ENCODE measurements at places on chromosomes 3 and 15. TPM values are rescaled to one million over a fixed set of nuclear protein-coding genes. Genes with fewer than 3 reads are reported as not detected.

VEPH1 gene
- total RNA-seq = not detected

DAPK2 gene
- total RNA-seq = 3.3 TPM

PRR20G gene
- not detected for total RNA-seq

ACKR2 gene
- 1.00 TPM for total RNA-seq

SNRPN gene
- total RNA-seq = 51.0 TPM

SSUH2 gene
- 0.27 TPM for total RNA-seq

CX3CR1 gene
- total RNA-seq = 2.1 TPM

PLA2G4E gene
- total RNA-seq = not detected

NRROS gene
- total RNA-seq = 87.2 TPM

CADPS gene
- not detected for total RNA-seq

AGBL1 gene
- not detected for total RNA-seq

LMCD1 gene
- total RNA-seq = 1.1 TPM

GOLGA6C gene
- not detected for total RNA-seq

POC1A gene
- total RNA-seq = 28.4 TPM

CACNA2D2 gene
- total RNA-seq = 0.41 TPM

RFTN1 gene
- total RNA-seq = 60.2 TPM

SLC12A1 gene
- total RNA-seq = not detected

ZBBX gene
- total RNA-seq = not detected

SAMMSON gene
- not detected for total RNA-seq

SLTM gene
- total RNA-seq = 130 TPM

FBXO40 gene
- not detected for total RNA-seq

SPATA12 gene
- total RNA-seq = not detected

CYP1A2 gene
- total RNA-seq = not detected

LYZL4 gene
- not detected for total RNA-seq
